ENCODE measurements at places on chromosomes 1 and 21.

DNA sequence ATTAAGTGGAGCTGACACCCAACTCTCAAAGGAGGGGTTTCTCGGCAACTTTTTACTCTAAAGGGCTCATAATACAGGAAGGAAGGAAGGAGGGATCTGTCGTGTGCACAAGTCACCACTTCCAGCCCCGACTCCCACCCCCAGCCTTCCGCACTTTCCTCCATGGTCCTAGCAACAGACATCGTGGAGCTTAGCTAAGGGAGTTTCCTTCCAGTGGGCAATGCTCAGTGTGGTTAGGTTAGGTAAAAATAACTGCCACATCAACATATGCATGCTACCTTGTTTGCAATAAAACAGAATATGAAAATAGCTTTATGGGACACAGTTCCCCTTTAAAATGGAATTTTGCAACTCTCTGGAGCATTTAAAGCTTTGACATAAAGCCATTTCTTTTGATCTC is 35.2 kb downstream of the KANK4 start:
- no peak overlapping the region for H3K4me3 ChIP-seq
- H3K36me3 ChIP-seq, result peaks cover 7% of the 10 kb centered on the region
- H3K27me3 ChIP-seq, result no peaks in the 10 kb centered on the region
- DNase-seq, result no peak
- H3K27ac ChIP-seq, result no peak overlapping the region

GRCh38 chr1:40078512-40079333 is 18.3 kb downstream of the PPT1 start:
- H3K27ac ChIP-seq, result no peak overlapping the region
- no peak overlapping the region for H3K4me3 ChIP-seq
- no peaks in the 10 kb centered on the region for H3K4me1 ChIP-seq
- H3K36me3 ChIP-seq, result peaks cover 14% of the 10 kb centered on the region

- H3K4me3 ChIP-seq, result no peak overlapping the region
- peaks cover under 1% of the 10 kb centered on the region for H3K4me1 ChIP-seq
- H3K27me3 ChIP-seq, result no peaks in the 10 kb centered on the region
- no peak overlapping the region for H3K27ac ChIP-seq
- no peak for DNase-seq
These were observed 6.5 kb downstream of the RNF207 start for GRCh38 chr1:6212193-6212959.

DNA sequence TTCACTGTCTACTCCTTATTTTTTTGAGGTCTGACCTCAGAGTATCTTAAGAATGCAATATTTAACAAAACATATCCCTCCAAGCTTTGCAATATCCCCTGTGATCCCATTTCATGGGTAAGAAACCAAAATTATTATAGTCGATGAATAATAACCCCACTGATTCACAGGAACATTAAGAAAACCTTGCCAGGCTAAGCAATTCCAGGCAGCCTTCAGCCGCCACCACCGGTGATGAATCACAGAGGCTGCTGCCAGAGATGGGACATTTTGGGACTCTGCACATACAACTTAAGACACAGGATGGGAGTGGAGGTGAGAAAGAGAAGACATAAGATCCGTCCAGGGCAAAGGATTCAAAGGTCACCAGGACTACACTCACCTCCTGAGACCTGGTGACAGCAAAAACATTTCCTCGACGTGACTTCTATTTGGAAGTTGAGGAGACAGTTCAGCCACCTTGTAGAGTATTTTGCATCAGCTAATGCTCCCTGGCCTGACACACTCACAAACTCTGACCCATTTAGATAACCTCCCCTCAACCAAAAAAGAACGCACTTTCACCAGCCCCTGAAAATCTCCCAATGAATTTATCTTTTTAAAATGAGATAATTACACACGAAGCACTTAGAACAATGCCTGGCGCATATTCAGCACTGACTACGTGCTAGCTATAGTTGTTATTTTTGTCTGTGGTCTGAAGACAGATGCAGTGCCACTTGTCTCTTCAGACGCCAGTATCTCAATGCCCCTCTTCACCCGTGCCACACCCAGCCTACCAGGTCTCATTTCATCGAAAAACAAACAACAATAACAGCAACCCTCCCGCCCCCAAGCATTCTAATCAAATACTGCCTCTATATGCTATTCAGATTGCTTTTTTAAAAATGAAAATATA is 17.8 kb upstream of the OVAAL start:
- H3K27ac ChIP-seq, result no peak overlapping the region
- H3K36me3 ChIP-seq, result no peaks in the 10 kb centered on the region
- H3K27me3 ChIP-seq, result peaks cover 4% of the 10 kb centered on the region
- DNase-seq, result no peak

- no peak overlapping the region for H3K27ac ChIP-seq
- no peaks in the 10 kb centered on the region for H3K4me1 ChIP-seq
- no peaks in the 10 kb centered on the region for H3K27me3 ChIP-seq
- H3K4me3 ChIP-seq, result no peak overlapping the region
- no peaks in the 10 kb centered on the region for H3K36me3 ChIP-seq
These were observed 180.2 kb downstream of the CRB1 start for GRCh38 chr1:197448121-197448779.

DNA sequence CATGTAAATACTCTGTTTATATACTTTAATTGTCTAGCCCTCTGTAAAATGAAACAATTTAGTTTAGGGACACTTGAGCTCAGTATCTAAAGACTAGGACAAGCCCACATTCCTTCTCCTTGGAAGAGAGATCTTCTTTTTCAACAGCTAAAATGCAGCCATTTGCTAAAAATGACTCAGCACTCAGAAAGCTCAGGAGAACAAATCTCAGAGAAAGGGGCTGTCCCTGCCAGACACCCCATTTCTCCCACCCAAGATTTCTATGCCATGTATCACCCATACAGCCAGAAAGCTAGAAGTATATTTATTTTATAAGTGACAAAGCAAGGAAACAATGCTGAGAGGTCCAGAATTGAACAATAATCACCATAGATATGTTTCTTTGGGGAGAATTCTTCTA is 23.2 kb upstream of the PRDX6 start:
- no peak overlapping the region for H3K4me3 ChIP-seq
- no peaks in the 10 kb centered on the region for H3K36me3 ChIP-seq
- H3K27me3 ChIP-seq, result no peaks in the 10 kb centered on the region

DNA sequence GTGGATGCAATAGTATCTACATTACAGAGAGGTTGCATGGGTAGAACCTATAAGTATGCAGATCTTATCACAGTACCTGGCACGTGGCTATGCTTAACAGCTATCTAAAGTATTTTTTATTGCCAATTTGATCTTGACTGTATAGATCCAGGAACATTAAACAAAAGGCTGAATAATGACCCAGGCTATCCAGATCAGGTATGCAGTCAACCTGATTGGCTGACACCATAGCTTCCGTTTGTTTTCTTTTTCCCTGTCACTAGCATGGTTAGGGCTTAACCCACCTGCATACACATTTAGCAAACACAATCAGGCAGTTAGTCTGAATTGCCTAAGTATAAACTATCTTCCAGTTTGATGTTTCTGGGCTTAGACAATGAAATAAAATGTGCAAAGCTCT is 264.9 kb upstream of the PLXNA2 start:
- H3K27me3 ChIP-seq, result no peaks in the 10 kb centered on the region
- no peak for DNase-seq
- H3K27ac ChIP-seq, result no peak overlapping the region
- H3K4me3 ChIP-seq, result no peak overlapping the region

DNA sequence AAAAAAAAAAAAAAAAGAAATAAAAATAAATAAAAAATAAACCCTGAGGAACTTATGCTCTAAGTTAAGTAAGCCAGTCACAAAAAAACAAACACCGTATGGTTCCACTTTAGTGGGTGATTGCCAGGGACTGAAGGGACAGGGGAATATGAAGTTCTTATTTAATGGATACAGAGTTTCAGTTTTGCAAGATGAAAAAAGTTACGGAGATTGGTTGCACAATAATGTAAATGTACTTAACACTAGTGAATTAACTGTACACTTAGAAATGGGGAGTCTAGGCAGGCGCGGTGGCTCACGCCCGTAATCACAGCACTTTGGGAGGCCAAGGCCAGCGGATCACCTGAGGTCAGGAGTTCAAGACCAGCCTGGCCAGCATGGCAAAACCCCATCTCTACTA is 111.4 kb downstream of the ASH1L start:
- H3K27ac ChIP-seq, result no peak overlapping the region
- H3K36me3 ChIP-seq, result peaks cover 3% of the 10 kb centered on the region
- H3K4me1 ChIP-seq, result peaks cover 6% of the 10 kb centered on the region
- no peak overlapping the region for H3K4me3 ChIP-seq
- no peak for DNase-seq

DNA sequence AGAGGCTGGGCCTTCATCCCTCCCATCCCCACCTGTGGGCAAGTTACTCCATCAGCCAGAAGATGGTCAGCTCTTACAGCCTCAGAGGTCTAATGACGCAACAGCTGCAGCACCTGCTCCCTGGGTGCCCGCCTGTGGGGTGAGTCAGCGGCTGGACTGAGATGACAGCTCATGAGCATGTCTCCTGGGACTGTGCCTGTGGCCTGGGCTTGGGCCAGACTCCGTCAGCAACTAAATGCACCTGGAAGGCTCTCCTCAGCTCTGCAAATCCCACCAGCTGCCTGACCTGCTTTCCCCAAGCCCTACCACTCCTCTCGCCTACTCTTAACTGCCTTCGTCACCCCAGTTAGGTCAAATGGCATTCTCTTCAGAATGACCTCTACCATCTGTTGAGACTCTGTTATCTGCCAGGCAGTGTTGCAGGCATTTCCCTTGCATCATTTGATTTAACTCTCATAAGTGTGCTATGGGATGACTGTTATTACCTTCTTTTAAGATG is 47.7 kb downstream of the ETS2 start:
- no peaks in the 10 kb centered on the region for H3K36me3 ChIP-seq
- H3K4me3 ChIP-seq, result no peak overlapping the region
- no peaks in the 10 kb centered on the region for H3K27me3 ChIP-seq
- H3K27ac ChIP-seq, result no peak overlapping the region

DNA sequence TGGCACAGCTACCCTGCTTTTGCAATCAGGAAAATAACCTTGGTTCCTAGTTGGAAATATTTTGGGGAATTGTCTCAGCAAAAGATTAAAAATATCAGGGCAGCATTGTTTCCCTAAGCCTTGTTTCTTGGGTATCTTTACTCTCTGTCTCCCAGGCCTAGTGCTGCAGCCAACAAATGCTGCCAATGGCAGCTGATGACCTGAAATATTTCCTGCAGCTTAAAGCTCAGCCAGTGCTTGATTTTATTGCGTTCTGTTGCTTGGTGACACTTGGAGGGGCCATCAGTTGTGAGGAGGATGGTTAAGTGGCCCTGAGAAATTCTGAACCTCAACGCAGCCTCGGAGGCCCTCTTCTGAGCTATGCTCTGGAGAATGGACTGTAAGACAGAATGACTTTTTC is 59.4 kb upstream of the B3GALT5 start:
- H3K4me1 ChIP-seq, result no peaks in the 10 kb centered on the region
- DNase-seq, result no peak
- no peak overlapping the region for H3K4me3 ChIP-seq

- no peaks in the 10 kb centered on the region for H3K36me3 ChIP-seq
- H3K27me3 ChIP-seq, result no peaks in the 10 kb centered on the region
- no peak overlapping the region for H3K27ac ChIP-seq
- no peak overlapping the region for H3K4me3 ChIP-seq
- H3K4me1 ChIP-seq, result peaks cover 24% of the 10 kb centered on the region
These were observed 25.3 kb downstream of the IGSF21 start for GRCh38 chr1:18132711-18133541.

- H3K27ac ChIP-seq, result no peak overlapping the region
- no peaks in the 10 kb centered on the region for H3K4me1 ChIP-seq
- no peaks in the 10 kb centered on the region for H3K36me3 ChIP-seq
- no peaks in the 10 kb centered on the region for H3K27me3 ChIP-seq
- DNase-seq, result no peak
These were observed 55.6 kb upstream of the ADAR start for GRCh38 chr1:154663471-154664060.

- H3K27me3 ChIP-seq, result no peaks in the 10 kb centered on the region
- no peak for DNase-seq
- H3K4me1 ChIP-seq, result no peaks in the 10 kb centered on the region
- no peaks in the 10 kb centered on the region for H3K36me3 ChIP-seq
These were observed 15.8 kb downstream of the CD2 start for GRCh38 chr1:116769994-116770393.

DNA sequence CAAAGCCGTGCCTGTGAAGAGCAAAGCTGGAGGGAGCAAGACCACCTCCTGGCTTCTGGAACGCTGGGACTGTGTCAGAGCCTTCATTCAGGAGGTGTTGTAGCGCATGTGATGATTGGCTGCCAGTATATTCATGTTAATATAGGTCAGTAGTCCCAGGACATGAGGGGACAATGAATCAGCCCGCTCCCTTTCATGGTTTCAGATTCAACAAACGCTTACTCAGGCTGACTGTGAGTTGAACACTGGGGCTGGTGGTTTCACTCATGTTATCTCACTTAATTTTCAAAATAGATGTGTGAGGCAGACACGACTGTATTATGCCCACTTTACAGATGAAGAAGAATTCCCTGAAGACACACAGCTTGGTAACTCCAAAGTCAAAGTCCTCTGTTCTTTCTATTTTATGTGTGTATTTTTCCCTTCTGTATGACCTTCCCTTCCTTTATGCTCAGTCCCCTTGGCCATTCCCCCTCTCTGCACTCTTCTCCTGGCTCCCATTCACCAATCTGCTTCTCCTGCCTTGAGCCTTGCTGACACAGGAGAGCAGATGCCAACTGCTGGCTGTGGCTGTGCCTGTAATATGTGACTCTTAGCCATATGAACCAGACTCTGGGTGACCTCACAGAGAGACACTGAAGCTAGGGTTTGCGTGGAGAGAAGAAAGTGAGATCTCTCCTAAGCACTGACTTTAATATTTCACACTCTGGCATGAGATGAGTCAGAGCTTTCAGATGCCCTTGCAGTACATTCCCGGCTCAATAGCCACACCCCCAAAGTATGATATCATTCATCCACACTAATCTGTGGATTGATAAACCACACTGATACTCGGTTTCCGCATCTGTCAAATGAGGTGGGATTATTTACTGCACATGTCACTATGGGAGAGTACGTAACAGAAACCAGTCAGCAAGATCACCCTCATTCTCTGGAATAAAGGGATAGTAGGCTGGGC is 31.4 kb upstream of the KIRREL1 start:
- H3K36me3 ChIP-seq, result no peaks in the 10 kb centered on the region
- H3K4me3 ChIP-seq, result no peak overlapping the region
- no peak overlapping the region for H3K27ac ChIP-seq
- no peaks in the 10 kb centered on the region for H3K27me3 ChIP-seq
- peaks cover 16% of the 10 kb centered on the region for H3K4me1 ChIP-seq
- DNase-seq, result no peak

GRCh38 chr1:40820251-40820797 is 36.7 kb downstream of the KCNQ4 start:
- no peak for DNase-seq
- peaks cover 8% of the 10 kb centered on the region for H3K27me3 ChIP-seq
- no peak overlapping the region for H3K27ac ChIP-seq
- no peaks in the 10 kb centered on the region for H3K36me3 ChIP-seq
